ENCODE measurements at places on chromosomes 16 and 17.

GRCh38 chr16:23557779-23558702 lies 514 bp downstream of the UBFD1 start:
- DNase-seq = peak; percentile 6

- no peak for DNase-seq
Measured at GRCh38 chr17:8726941-8727555, 17.6 kb downstream of the CCDC42 start.

GRCh38 chr16:22007509-22008214 lies at the start of gene MOSMO:
Gene MOSMO, plus strand, starts transcription at chr16:22008111. Its CDS starts 191 bp downstream, at chr16:22008302.
- DNase-seq = peak; percentile 61

- no peak for DNase-seq
Measured at GRCh38 chr17:10793816-10794215, 10.1 kb downstream of the TMEM238L start.

DNA sequence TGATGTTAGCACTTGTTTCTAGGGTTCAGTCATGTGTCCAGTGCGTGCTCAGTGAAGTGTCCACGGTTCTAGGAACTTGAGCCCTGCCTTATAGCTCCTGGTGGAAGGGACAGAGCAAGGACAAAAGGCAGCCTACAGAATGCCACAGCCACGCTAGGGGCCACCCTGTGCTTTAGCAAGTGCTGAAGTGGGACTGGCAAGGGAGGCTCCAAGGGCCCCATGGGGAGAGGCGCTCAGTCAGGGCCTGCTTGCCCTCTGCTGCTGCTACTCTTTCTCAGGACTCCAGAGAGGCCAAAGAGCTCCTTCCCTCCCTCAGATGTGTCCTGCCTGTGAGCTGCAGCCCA lies 6.8 kb downstream of the NT5C start:
- no peak for DNase-seq

DNA sequence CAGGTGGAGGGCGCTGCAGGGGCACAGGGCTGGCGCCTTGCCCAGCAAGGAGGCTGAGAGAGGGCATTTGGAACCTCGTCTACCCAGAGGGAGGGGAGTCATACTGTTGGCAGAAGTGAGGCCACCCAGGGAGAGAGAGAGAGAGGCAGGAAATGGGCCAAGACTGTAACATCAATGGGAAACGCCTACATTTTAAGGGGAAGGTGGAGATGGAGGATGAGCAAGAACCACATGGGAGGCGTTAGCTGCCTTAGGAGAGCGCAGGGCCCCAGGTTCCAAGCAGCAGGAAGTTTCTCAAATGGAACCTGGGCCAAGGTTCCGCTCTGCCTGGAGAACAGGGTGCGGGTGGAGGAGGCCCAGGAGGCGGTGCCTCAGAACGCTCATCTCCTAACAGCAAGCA lies 2.7 kb upstream of the WFDC1 start:
- no peak for DNase-seq

DNA sequence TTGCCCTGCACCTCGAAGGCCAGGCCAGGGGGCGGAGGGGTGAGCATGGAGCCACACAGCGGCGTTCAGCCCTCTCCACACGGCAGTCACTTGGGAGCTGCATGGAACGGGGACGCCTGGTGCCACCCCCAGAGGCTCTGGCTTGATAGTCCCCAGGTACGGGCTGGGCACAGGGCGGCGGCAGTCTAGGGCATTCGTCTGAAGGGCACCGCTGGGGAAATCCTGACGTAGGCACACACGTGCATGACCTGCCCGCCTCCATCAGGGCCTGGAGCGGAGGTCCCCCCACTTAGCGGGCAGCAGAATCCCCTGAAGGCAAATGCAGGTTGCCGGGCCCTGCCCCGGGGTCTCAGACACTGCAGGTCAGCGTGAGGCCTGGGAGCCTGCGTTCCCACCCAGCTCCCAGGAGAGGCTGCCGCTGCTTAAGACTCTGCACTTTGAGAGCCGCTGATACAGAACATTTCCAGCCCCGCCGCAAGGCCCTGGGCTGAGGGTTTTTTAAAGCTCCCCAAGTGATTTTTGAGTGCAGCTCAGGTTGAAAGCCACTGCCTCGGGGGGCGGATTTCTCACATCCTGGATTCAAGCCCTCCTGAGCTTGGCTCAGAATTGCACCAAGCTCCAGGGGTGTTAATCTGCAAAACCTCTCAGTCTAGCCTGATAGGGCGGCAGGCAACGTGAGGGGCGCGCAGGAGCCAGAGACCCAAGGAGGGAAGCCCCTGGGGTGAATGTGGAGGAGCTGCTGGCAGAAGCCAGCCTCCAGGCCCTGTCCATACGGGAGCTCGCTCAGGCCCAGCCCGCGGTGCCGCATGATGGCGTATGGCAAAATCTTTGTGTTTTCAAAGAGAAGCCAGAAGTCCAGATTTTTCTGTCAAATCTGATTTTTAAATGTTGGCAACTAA lies 182.3 kb upstream of the GSE1 start:
- no peak for DNase-seq

DNA sequence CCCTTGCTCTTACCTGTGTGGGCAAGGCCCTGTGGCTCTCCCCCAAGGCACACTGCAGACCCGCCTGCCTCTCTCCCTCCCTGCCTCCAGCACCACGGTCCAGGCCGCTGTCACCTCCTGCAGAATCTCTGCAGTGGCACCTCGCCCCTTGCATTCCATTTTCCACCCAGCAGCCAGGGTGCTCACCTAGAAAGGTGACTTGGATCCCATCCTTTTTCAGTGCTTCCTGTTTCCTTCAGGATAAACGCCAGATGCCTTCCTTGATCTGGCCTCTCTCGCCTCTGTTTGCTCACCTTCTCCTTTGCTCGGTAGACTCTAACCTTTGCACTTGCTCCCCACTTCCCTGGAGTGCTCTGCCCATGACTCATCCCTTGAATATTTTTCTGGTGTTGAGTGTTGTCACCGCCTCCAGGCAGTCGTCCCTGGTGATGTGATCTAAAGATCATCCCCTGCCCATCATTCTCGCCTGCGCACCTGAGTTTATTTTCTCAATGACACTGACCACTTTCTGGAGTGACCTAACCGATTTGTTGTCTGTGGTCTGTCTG lies 79.2 kb upstream of the LGALS9 start:
- DNase-seq = no peak

DNA sequence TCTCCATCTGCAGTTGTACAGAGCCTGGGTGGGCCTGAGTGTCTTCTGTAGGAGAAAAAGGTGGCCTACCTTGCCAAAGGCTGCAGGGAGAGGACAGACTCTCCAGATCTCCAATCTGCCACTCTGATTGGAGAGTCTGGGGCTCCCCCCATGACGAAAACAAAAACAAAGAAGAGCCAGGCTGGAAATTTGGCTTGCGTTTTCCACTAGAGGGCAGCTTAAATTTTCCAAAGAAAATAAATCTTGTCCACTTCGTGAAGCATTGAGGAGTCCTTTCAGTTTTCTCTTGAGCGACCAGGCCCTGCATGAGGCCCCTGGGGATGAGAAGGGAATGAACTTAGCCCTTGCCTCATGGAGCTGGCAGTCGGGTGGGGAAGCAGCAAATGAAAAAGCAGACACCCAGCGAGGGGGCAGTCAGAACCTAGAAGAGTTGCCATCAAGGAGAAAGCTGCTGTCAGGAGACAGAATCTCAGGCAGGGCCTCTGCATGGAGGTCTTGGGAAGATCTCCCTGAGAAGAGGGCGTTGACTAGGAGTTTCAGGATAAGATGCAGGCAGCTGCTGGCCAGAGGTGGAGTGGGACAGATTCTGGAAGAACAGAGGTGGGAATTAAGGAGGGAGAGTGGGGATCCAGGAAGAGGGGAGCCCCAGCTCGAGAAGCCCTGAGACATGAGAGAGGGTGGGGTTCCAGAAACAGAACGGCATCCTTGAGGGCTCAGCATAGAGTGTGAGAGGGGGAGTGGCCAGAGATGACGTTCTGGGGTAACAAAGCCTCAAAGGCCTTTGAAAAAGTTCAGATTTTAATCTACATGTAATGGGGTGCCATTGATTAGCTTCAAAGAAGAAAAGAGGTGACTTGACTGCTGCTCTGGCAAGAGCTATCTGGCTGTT lies 8.4 kb upstream of the SHCBP1 start:
- no peak for DNase-seq

DNA sequence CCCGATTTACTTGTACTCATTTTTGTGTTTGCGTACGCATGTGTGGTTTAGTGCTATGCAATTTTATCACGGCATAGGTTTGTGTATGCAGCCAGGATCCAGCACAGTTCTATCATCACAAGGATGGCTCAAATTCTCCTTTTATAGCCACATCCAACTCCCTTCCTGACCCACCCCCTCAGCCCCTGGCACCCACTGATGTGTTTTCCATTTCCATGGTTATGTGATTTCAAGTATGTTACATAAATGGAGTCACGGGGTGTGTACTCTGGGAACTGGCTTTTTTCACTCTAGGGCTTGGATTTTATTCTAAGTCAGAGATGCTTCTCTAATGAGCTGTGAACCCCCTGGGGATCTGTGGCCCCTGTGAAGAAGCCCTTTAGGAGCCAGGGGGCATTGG lies 16.8 kb downstream of the IL4R start:
- DNase-seq = no peak

DNA sequence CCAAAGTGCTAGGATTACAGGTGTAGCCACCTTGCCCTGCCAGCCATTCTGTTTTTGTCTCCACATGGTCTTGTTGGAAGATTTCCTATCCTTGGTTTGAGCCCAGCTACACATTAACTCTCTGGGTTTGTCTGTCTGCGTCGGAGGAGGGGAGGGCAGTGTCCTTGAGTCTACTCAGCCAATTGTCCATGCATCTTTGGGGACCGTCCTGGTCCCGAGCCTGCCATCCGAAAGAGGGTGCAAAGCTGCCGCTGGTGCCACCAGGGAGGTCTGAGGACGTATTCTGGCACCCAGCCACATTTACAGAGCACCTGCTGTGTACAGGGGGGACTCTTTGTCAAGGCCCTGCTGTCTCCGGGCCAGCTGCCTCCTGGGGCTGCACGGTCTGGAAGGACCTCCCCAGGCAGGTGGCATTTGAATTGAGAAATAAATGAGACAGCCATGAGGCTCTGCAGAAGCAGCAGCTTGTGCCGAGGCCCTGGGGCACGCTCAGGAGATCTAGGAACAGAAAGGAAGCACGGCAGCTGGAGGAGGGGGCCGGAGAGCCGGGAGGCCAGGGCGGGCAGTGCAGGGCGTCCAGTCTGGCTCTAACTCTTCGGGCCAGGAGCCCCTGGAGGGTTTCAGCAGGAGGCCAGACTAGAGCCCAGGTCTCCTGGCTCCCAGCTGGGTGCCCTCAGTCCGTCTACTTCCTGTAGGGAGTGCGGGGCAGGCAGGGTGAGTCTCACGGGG lies 1.5 kb downstream of the CYBA start:
- DNase-seq = no peak

DNA sequence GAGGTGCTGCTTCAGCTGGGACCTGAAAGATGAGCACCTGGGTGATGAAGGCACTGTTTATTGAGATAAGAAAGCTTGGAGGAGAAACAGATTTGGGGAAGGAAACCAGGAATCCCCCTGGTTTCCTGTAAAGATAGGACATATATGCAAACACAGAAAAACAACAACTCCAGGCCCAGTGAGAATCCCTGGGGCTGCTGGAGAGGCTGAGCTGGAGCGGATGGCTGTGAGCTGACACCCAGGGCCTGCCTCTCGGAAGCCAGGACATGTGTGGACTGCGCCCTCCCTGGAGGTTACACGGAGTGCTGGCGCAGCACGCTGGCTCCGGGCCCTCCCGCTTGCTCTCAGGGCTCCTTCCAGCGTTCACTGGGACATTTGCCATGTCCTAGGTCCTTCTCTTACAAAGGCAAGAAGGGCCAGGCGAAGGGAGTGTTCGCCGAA lies 57.5 kb downstream of the CYB5B start:
- DNase-seq = no peak

DNA sequence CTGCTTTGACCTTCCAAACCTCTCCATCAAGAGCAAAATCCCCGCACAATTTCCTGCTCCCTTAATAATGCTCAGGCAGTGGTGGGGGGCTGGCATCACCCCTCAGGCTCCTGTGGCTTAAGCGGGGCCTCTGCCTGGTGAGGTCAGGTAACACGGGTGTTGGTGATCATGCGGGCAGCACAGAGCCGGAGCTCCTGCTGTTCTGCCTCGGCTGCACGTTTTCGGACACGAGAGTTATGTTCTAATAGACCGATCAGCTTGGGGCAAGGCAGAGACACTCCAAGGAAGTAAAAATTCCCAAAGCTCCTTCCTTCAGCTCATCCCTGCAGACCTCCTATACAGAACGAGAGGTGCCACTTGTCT lies 6.0 kb downstream of the NARF start:
- no peak for DNase-seq

DNA sequence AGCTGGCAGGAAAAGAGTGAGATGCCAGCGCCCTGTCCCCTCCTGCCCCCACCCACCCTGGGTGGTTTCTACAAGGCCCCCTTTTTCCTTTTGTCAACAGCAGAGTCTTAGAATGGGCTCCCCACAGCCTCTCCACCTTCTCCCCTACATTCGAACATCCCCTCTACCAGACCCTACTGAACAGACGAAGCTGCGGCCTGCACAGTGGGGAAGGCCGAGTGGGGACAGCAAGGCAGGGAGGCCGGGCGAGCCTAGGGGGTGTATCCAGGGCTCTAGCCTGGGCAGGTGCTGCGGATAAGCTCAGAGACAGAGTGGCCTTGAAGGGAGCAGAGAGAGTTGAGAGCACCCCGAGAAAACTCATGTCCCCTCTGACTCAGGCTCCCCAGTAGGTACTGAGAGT lies 7.4 kb downstream of the ZACN start:
- DNase-seq = no peak

DNA sequence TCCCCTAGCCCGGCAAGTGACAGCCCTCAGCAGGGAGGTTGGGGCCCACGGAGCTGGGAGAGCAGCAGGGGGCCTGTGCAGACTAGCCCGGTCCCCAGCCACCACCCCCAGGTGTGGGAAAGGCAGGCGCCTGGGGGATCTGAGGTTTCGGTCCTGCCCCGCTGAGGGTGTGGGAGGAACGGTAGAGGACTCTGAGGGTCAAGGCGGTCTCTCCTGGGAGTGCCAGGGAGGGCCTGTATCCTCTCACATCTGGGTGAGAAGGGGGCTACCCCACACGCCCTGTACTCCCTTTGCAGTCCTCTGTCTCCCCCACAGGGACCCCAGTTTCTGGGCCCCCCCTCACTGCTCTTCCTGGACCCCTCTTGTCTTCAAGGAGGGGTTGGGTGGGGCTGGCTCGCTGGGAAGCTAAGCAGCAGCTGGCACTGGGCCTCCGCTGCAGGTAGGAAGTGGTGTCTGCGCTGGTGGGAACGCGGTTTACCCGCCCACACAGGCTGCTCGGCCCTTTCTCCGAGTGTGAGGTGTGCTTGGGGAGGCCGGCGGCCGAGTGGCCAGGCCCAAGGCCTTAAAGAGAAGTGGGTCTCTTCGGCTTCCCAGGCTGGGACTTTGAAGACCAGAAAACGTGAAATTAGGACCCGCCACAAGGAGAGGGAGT lies 15.4 kb downstream of the CD7 start:
- DNase-seq = no peak

GRCh38 chr17:26963163-26963503 lies 330.8 kb upstream of the WSB1 start:
- no peak for DNase-seq

GRCh38 chr17:33292201-33292980 lies 704 bp downstream of the ASIC2 start:
- DNase-seq = no peak

DNA sequence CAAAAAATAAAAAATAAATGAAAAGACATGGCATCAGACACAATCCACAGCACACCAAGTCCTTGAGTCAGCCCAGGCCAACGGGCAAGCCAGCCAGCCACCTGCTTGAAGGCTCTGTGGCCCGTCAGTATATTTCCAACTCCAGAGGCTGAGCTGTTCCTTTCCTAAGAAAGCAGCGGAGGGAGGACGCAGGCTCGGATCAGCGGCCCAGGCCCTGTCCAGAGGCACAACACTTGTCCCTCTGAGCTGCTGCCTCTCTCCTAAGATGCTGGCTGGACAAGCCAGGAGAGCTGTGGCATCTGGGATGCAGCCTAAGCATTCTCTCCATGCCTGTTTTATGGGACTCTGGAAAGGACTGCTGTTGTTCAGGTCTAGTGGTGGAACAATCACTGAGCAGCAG lies 14.8 kb upstream of the NLRC3 start:
- no peak for DNase-seq
